Germinal center (tissue), 1 donor: ENCODE measurements at places on chromosomes 7 and 10.

DNA sequence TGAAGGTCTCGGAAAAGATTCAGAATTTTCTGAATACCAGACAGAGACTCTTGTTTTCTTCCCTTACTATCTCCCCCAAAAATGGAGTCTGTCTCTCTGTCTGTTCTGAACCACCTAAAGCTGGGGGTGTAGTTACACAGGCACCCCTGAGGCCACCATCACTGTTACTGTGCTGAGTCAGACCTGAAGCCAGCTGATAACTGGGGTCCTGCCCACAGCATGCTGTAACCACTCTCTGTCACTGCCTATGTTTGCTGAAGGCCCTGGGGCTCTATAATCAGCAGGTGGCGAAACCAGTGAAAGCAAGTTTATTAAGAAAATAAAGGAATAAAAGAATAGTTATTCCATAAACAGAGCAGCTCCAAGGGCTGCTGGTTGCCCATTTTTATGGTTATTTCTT, 575.2 kb upstream of the POT1 start:
- no peak for DNase-seq

- no peak for DNase-seq
These were observed 45.0 kb upstream of the MGAM2 start for GRCh38 chr7:142066536-142066935.

DNA sequence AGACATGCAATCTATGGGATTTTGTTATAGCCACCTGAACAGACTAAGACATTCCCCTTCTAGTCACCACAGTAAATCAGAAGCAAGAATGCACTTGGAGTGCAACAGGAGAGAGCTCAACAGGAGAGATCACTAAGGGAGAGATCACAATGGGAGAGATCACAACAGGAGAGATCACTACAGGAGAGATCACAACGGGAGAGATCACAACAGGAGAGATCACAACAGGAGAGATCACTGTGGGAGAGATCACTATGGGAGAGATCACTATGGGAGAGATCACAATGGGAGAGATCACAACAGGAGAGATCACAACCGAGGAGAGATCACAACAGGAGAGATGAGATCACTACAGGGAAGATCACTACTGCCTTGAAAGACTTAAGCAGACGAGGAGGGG, 238.5 kb upstream of the PITRM1 start:
- DNase-seq = no peak

DNA sequence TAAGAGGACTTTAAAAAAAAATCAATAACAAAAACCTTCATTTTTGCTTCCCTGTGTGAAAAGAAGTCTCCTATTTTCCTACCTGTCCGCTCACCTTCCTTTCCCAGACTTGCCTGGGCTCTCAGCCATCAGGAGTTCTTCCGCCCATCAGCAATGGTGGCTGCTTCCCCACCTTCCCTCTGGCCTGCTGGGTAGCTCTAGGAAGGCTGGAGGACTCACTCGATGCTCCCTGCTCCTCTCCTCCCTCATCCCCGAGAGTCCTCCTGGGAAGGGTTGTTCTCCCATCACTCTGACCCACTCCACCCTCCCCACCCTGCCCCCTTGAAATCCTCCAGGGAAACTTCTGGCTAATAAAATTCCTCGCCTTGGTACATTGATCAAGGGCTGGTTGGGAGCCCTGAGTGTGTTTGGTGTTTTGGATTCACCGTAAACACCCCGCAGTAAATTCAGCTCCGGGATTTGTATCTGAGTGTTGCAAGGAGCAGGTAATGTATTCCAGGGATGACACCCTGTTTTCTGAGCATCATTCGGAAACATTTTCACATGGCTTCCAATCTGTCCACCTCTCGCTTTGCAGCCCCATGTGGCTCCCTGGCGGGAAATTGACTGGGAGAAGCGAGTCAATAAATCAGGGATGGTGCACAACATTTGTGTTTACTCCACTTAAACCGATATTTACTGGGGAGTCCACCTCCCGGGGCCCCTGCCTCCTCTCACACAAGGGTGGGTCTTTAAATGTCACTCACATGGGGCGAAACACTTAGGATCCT, 126.4 kb upstream of the SDK1 start:
- DNase-seq = no peak

DNA sequence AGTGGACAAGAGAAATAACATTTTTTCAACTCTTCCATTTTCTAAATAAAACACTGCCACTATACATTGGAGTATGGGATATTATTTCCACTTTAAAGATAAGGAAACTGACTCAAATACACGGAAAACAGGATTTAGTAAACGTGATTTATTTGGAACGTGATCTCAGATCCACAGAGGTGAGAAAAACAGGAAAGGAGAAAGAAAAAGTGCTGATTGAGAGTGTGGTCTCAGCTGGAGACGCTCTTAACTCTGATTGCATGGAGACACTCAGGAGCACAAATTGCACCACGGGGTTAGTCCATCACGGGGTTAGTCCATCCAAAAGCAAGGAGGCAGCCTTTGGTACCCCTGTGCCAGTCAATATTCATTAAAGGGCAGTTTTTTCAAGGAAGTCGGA, 142.5 kb downstream of the GNAT3 start:
- no peak for DNase-seq

- no peak for DNase-seq
These were observed 81.5 kb upstream of the SMIM30 start for GRCh38 chr7:113199841-113200240.

- DNase-seq = no peak
These were observed 44.7 kb downstream of the AVL9 start for GRCh38 chr7:32539919-32540531.

GRCh38 chr10:43036481-43037428, 40.1 kb upstream of the RET start:
- no peak for DNase-seq

GRCh38 chr7:44713680-44714335, 34.8 kb upstream of the ZMIZ2 start:
- DNase-seq = no peak

GRCh38 chr10:14184841-14185315, 145.8 kb downstream of the FRMD4A start:
- DNase-seq = peak; percentile 67

DNA sequence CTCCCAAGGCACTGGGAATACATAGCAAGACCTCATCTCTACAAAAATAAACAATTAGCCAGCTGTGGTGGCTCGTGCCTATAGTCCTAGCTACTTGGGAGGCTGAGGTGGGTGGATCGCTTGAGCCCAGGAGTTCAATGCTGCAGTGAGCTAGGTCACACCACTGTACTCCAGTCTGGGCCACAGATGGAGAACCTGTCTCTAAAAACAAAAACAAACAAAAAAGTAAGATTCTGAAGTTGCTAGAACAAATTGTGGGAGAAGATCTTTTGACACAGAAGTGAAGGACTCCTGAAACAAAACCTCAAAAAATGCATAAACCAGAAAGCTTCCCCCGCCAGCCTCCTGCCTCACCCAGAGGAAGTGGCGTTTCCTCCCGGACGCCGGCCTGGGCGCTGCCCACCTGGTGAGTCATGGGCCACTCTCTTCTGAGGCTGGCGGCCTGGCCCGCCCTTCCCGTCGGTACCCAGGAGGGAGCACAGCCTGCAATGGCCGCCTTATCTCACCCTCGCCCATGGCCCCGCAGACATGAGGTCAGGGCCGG, 25.4 kb upstream of the ELN start:
- DNase-seq = no peak

DNA sequence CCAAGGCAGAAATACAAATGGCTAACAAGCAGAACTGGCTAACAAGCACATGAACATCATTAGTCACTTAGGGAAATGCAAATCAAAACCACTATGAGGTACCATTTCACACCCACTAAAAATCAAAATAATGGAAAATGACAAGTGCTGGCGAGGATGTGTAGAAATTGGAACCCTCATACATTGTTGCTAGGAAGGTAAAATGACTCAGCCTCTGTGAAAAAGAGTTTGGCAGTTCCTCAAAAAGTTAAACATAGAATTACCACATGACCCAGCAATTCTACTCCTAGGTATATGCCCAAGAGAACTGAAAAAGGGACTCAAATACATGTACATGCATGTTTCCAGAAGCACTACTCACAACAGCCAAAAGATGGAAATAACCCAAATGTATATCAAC, 52.8 kb upstream of the ANAPC16 start:
- no peak for DNase-seq

DNA sequence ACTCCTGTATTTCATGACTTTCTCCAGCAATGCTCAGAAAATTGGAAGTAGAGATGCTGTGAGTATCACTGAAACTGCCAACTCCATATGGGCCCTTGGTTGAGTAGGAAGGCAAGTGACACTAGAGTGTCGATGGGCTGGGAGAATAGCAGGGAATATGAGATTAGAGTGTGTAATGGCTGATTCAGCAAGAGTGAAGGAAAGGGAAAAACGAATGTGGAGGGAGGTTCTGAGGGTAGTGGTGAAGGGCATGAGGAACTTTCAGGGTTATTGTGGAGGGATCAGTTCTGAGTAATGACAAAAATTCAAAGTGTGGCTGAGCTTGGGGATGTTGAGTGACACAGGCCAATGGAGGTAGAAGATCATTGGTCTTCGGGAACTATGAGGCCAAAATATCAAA, 49.0 kb upstream of the PCGF5 start:
- DNase-seq = no peak

DNA sequence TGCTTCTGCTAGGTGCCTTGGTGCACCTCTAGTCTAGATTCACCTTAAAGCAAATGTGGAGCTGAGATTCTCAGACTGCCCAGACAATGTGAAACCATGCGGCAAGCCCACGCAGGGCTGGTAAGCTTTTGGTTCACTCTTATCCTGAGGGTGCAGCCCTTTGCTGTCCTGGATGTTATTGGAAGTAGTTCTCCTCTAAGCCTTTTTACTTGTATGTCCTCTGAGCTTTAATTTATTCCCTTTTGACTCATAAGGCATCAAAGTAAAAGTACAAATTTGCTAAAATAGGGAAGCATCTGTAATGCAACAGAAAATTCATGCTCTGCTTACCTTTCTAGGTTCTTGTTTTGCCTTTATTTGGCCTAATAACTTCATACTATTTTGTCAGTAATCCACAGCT, 186.8 kb downstream of the MACC1 start:
- DNase-seq = no peak
